Activated T-helper 2 cell treated with anti-CD3 and anti-CD28 coated beads, Interferon-gamma antibody, Interleukin-2, Interleukin-4, amounts not matched to agents 10 μg/mL and 5 μg/mL and 100 μg/mL, durations not matched to agents 14 hours and 24 hours and 36 hours (primary cell): ENCODE measurements at places on chromosomes 16 and 17. TPM values are rescaled to one million over a fixed set of nuclear protein-coding genes. Genes with fewer than 3 reads are reported as not detected.

SLC5A2 gene
- not detected in 2 replicates for total RNA-seq

TAC4 gene
- total RNA-seq: not detected in 2 replicates

MEFV gene
- 0.18 TPM in 1 of 2 replicates, not detected in the other for total RNA-seq

STARD3 gene
- total RNA-seq: 51.5 and 54.4 TPM in 2 replicates

LRRC36 gene
- total RNA-seq: 0.60 and 0.89 TPM in 2 replicates

PITPNM3 gene
- total RNA-seq: 0.52 and 1.1 TPM in 2 replicates

KRT39 gene
- not detected in 2 replicates for total RNA-seq

CD300LB gene
- not detected in 2 replicates for total RNA-seq

DNA sequence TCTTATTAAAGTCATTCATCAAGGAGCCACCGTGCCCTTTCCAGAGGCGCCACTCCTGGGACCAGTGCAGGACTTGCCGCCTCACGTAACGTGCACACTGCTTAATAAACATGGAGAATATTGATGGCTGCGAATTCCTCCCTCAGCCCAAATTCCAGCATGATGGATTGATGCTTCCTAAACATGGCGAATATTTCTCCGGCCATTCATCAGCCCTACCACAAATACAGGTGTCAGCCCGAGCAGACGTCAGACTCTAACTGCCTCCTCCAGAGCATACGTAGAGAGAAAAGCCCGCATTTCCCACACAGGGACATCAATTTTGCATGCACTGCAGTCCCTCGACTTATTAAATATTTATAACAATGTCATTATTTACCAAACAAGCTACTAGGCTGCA, 97.0 kb downstream of the USP31 start:
- H3K4me3 ChIP-seq: no peak overlapping the region
- H3K27ac ChIP-seq: no peak overlapping the region
- no peaks in the 10 kb centered on the region for H3K36me3 ChIP-seq
- peaks cover 26% of the 10 kb centered on the region for H3K27me3 ChIP-seq
- no peaks in the 10 kb centered on the region for H3K4me1 ChIP-seq

DNA sequence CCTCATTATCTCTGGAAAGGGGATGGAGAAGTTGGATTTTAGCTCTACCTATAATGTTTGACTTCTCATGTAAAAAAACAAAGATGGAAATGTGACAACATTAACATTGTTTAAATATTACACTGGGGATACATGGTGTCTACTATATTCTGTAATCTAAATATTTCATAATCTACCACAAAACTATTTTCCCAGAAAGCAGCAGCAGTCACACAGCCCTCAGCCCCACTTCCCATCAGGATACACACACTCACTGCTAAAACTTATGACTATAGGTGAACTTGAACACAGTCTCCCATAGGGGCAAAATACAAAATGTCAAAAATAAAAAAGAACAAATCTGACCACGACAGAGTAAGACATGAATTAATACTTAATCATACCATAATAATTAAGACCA, 95.7 kb downstream of the KANSL1 start:
- no peak for DNase-seq
- H3K4me3 ChIP-seq: no peak overlapping the region
- no peak overlapping the region for H3K27ac ChIP-seq
- H3K4me1 ChIP-seq: peaks cover 36% of the 10 kb centered on the region

DNA sequence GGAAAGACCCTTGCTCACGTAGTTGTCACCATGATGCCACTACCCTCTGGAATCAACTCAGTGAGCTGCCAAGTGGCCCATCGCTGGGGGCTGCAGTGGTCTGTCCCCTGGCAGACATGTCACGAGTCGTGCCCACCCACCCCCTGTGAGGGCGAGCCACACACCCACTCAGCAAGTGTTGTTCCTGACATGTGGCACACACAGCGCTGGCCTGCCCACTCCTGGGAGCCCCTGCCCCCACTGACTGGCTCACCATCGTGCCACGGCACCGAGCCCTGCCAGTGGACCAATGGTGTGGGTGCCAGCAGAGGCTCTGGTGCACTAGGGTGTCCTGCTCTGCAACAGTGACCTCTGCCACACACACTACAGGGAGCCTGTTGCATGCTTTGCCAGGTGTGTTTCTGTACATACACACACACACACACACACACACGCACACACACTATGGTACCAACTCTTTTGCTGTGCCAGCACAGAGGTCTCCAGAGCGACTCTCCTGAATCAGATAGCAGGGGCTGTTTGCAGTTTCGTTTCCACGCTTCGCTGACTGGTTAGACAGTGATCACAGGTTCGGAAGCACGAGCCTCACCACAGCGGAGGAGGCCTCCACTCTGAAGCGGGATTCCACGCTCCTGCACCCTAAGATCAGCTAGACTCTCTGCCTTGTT, 7.7 kb downstream of the RTN4RL1 start:
- no peaks in the 10 kb centered on the region for H3K36me3 ChIP-seq
- H3K4me1 ChIP-seq: no peaks in the 10 kb centered on the region
- no peak overlapping the region for H3K27ac ChIP-seq
- peaks cover 37% of the 10 kb centered on the region for H3K27me3 ChIP-seq
- no peak overlapping the region for H3K4me3 ChIP-seq

- no peak overlapping the region for H3K4me3 ChIP-seq
- H3K4me1 ChIP-seq: peaks cover 35% of the 10 kb centered on the region
- H3K27ac ChIP-seq: no peak overlapping the region
- H3K27me3 ChIP-seq: no peaks in the 10 kb centered on the region
- no peak for DNase-seq
- peaks cover 49% of the 10 kb centered on the region for H3K36me3 ChIP-seq
Observed at GRCh38 chr17:46092991-46093390, 93.9 kb downstream of the STH start.

GRCh38 chr17:39173080-39173479, 7.1 kb upstream of the ARL5C start:
- no peak overlapping the region for H3K4me3 ChIP-seq
- no peak overlapping the region for H3K27ac ChIP-seq
- H3K4me1 ChIP-seq: peaks cover 4% of the 10 kb centered on the region
- DNase-seq: no peak
- H3K36me3 ChIP-seq: peaks cover 22% of the 10 kb centered on the region
- H3K27me3 ChIP-seq: peaks cover 3% of the 10 kb centered on the region

DNA sequence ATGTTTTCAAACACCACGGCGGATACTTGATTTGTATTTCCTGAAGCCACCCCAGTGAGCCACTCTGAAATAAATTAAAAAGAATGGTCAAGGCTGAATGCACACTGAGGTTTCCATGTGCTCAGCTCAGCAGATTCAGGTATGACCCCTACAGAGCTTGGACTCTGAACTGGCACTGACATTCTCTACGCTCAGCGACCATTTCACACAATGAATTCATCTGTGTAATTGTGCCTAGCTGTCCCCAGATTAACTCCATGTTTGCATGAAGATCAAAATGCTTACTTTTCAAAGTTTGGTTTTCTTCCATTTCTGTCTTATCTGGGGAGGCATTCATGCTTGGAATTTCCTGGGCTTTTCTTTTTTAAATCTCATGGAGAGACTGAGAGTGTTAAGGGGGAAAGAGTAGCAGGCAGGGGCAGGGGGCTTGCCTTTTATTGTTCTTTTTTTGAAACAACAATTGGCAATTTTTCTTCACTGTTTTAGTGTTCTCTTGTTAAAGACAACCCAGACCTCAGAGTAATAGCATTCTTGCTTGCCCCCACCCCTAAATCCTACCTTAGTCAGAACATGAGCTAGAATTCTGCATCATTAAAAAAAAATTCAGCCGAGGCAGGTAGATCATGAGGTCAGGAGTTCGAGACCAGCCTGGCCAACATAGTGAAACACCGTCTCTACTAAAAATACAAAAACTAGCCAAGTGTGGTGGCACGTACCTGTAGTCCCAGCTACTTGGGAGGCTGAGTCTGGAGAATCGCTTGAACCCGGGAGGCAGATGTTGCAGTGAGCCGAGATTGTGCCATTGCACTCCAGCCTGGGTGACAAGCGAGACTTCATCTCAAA, 85.5 kb upstream of the HNF1B start:
- H3K4me3 ChIP-seq: no peak overlapping the region
- no peaks in the 10 kb centered on the region for H3K36me3 ChIP-seq
- no peak for DNase-seq
- no peaks in the 10 kb centered on the region for H3K27me3 ChIP-seq
- peaks cover 48% of the 10 kb centered on the region for H3K4me1 ChIP-seq
- no peak overlapping the region for H3K27ac ChIP-seq

DNA sequence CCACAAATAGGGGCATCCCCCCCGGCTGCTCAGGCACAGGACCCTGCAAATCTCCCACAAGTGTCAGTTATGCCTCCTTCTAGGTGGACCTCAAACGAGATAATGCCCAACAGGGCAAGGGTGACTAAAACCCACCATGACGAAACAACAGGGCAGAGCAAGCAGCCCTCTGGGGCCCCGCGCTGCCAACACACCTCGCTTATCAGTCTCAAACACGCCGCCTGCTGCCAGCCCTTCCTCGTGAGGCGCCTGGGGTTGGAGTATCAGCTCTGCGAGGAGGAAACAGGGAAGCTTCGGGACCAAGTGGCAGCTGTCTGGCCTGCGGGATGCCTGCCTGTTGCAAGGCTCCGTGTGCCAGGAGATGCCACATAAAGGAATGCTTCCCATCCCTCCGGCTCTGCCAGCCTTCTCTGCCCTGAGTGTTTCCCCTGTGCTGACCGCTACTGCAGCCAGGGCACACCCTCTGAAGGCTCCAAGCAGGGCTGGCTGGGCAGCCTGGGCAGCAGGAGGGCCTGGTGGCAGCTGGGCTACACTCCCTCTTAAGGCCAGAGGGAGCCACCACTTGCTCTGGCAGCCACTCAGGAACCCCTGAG, 2.5 kb downstream of the SMIM5 start:
- DNase-seq: no peak
- no peaks in the 10 kb centered on the region for H3K27me3 ChIP-seq
- H3K4me1 ChIP-seq: peaks cover 2% of the 10 kb centered on the region
- H3K27ac ChIP-seq: no peak overlapping the region

- H3K4me1 ChIP-seq: no peaks in the 10 kb centered on the region
- H3K4me3 ChIP-seq: no peak overlapping the region
- DNase-seq: no peak
- H3K27ac ChIP-seq: no peak overlapping the region
- no peaks in the 10 kb centered on the region for H3K27me3 ChIP-seq
- no peaks in the 10 kb centered on the region for H3K36me3 ChIP-seq
Observed at GRCh38 chr16:268141-269053, 7.3 kb downstream of the RGS11 start.

GRCh38 chr17:66397486-66397885, 95.1 kb downstream of the PRKCA start:
- H3K4me3 ChIP-seq: peak overlapping the region; percentile 28
- no peaks in the 10 kb centered on the region for H3K27me3 ChIP-seq
- H3K36me3 ChIP-seq: peaks cover 64% of the 10 kb centered on the region
- H3K4me1 ChIP-seq: peaks cover 69% of the 10 kb centered on the region
- H3K27ac ChIP-seq: peak overlapping the region; percentile 63

DNA sequence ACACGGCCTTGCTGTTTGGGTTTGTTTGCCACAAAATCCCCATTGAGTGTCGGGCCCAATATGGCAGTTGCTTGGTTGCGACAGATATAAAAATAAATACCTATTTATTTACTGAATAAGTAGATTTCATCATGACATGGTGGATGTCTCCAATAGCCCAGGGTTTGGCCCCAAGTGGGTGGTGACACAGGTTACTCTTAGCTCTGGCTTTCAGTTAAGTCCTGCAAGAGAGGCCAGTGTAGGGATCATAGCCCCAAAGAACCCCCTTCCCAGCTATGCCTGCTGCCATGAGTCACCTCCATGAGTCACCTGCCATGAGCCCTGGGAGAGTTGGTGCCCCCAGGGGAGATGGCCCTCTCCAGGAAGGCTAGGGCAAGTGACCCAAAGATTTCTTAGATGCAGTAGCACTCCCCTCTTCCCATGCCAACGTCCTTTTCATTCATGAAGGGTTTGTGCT, 78.7 kb upstream of the LGALS9 start:
- H3K4me3 ChIP-seq: no peak overlapping the region
- H3K27me3 ChIP-seq: no peaks in the 10 kb centered on the region
- no peak for DNase-seq
- no peak overlapping the region for H3K27ac ChIP-seq
- H3K4me1 ChIP-seq: peaks cover 29% of the 10 kb centered on the region

DNA sequence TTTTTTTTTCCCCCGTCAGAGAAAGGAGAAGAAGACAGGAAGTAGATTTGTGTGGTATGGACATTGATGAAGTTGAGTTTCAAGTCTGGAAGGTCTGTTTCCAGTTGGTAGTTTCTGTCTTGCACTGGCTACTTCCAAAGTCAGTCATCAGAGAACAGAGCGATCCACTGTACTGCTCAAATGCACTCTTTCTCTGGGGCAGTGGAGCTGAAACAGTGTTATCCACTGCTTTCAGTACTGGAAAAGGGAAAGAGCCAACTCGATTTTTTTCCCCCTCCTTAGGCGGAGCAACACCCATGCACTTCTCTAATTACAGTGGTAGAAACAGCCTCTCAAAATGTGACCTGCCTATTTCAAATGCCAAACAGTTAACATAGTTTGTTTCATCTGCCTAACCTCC, 7.4 kb downstream of the PRKCA start:
- peak overlapping the region; percentile 92 for H3K27ac ChIP-seq
- peaks cover 81% of the 10 kb centered on the region for H3K4me1 ChIP-seq
- no peak for DNase-seq
- peaks cover 92% of the 10 kb centered on the region for H3K36me3 ChIP-seq
- H3K27me3 ChIP-seq: no peaks in the 10 kb centered on the region

GRCh38 chr17:65532101-65532890, 29.2 kb downstream of the AXIN2 start:
- peaks cover 47% of the 10 kb centered on the region for H3K36me3 ChIP-seq
- H3K4me3 ChIP-seq: no peak overlapping the region
- no peaks in the 10 kb centered on the region for H3K4me1 ChIP-seq
- no peak overlapping the region for H3K27ac ChIP-seq

GRCh38 chr17:78952706-78953105, 27.0 kb downstream of the LGALS3BP start:
- H3K4me1 ChIP-seq: no peaks in the 10 kb centered on the region
- no peak overlapping the region for H3K27ac ChIP-seq
- H3K36me3 ChIP-seq: no peaks in the 10 kb centered on the region
- H3K27me3 ChIP-seq: no peaks in the 10 kb centered on the region

DNA sequence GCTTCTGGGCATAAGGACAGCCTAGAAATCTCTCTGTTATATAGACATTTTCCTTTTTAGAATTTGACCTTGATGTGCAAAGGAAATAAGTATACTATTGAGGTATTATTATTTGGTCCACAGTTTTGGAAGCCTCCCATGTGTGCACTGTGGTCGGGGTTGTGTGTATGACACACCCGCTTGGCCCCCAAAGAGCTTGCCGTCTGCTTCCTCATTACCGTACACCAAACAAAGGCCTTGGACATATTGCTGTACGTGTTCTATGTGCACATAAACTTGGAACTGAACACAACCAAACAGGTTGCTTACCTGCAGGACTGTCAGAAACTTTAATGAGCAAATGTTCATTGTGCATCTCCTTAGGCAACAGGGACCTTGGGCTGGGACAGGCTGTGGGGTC, 38.2 kb downstream of the METRNL start:
- H3K36me3 ChIP-seq: no peaks in the 10 kb centered on the region
- no peak for DNase-seq
- no peak overlapping the region for H3K27ac ChIP-seq
- H3K27me3 ChIP-seq: peaks cover 24% of the 10 kb centered on the region
- H3K4me3 ChIP-seq: no peak overlapping the region

DNA sequence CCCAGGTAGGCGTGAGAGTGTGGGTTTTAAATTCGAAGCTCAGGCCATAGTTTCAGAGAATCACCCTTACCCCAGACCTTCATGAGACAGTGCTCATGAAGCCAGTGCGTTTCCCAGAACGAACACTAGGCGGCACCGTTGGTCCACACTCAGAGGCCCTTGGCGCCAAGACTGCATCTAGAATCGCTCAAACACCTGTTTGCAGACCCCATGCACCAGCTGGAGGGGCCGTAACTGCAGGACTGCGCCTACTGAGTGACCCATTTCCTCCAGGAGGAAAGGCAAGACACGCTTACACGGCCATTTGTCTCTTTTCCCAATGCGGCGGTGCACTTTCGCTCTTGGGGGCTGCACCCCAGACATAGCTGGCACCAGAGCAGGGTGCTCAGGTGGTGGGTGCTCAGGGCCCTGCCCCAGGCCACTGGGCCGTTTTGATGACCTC, 34.0 kb downstream of the ADGRG5 start:
- H3K4me3 ChIP-seq: no peak overlapping the region
- H3K27ac ChIP-seq: peak overlapping the region; percentile 25
- peak; percentile 69 for DNase-seq
- peaks cover 2% of the 10 kb centered on the region for H3K27me3 ChIP-seq
